ENCODE measurements at places on chromosomes 7 and 10.

DNA sequence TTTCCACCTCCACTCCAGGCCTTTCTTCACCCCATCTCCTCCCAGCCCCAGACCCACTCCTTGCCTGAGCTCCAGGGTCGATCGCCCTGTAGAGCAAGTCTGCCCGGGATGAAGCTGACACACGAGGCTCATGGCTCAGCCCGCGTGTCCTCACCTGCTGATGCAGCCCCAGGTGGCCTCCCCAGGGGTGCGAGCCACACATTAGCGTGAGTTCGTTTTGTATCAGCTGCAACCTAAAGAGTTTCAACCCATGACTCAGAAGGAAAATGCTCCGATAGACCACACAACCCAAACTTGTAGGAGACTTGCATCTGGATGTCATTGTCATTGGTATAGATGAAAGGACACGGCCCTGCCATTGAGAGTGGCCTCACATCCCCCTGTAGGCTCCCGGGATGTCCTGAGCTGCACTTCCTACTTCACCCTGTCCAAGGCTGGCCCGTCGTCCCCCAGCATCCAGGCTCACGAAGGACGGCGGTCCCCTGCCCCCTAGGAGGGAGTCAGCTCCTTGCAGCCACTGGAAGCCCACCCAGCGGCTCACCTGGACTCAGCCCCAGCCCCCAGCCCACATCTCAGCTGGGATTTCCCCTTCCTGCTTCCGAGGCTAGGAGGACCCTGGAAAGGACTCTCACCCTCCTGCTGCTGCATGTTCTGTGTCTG, 97.7 kb downstream of the HTR5A start:
- no peak for DNase-seq

GRCh38 chr7:26497801-26498596, 206.3 kb downstream of the SNX10 start:
- no peak for DNase-seq

DNA sequence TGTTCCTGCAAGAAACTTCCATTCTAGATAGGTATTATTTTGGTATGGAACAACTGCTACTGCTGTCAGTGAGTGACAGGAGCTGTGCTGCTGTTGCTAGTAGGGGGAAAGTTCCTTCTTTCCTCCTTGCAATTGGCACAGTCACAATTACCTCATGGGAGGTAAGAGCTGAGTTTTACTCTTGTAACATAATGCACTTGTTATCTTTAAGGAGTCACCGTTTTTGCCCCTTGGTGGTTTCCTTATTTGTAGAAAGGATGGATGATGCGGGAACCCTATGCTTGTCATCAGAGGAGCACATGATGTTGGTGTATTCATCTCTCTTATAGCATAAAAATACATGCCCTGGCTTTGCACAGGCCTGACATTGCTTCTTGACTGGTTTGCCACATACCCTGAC, 234.7 kb upstream of the NPY start:
- DNase-seq, result no peak

- DNase-seq, result no peak
These were observed 36.0 kb downstream of the MALSU1 start for GRCh38 chr7:23335136-23335535.

DNA sequence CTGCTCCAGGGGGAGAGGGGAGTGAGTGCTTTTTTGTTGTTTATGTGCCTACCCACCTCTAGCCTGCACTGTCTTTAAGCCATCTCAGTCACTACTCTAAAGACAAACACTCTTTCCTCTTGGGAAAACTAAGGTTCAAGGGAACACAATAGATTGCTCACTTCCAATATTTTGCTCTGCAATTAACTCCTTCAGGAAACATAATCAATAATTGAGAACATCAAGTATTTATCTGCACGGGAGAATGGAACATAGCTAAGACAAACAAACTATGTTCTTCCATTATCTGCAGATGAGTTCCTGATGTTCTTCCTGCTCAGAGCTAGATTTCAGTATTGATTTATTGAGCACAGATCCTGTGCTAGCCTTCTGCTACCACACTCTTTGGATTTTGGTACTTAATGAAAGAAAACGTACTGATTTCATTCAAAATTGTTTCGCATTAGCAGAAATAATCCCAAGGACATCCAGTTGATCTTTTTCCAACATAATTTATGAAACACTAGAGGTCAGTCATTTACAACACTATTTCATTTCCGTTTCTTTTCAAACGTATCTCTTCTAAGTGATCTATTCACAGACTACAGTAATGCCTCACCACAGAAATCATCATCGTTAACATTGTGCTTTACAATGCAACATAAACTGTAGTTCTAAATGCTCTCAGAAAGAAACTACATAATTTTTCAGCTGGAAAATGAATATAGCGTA, 8.3 kb downstream of the NEBL start:
- DNase-seq, result no peak

- DNase-seq, result no peak
These were observed 46.3 kb downstream of the CNNM1 start for GRCh38 chr10:99375426-99375825.

- DNase-seq, result no peak
These were observed 980 bp downstream of the TMEM26 start for GRCh38 chr10:61452151-61452651.

DNA sequence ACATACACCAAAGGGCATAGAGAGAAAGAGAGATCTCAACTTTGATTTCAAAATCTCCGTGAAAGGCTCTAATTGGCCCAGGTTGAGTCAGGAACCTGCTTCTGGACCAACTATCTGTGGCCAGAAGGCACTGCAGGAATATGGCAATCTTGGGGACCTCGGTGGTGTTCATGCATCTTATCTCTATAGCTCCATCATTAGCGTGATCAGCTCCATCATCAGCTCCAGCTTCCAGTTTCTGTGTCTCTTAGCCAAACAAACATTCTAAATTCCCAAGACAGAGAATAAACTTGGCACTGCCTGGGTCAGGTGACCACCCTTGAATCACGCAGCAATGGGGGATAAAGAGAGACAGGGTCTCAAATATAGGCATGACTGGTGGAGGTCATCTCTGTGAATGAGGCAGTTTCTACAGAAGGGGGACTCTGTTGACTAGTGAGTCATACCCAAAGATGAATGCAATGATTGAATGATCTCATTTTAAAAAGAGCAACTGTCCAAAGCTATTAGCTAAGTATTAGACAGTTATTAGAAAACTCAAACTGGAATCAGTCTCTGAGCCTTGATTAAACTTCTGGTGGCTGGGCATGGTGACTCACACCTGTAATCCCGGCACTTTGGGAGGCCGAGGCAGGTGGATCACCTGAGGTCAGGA, 5.4 kb upstream of the NRF1 start:
- no peak for DNase-seq

- no peak for DNase-seq
These were observed 72.0 kb upstream of the MTPN start for GRCh38 chr7:136049117-136049516.

DNA sequence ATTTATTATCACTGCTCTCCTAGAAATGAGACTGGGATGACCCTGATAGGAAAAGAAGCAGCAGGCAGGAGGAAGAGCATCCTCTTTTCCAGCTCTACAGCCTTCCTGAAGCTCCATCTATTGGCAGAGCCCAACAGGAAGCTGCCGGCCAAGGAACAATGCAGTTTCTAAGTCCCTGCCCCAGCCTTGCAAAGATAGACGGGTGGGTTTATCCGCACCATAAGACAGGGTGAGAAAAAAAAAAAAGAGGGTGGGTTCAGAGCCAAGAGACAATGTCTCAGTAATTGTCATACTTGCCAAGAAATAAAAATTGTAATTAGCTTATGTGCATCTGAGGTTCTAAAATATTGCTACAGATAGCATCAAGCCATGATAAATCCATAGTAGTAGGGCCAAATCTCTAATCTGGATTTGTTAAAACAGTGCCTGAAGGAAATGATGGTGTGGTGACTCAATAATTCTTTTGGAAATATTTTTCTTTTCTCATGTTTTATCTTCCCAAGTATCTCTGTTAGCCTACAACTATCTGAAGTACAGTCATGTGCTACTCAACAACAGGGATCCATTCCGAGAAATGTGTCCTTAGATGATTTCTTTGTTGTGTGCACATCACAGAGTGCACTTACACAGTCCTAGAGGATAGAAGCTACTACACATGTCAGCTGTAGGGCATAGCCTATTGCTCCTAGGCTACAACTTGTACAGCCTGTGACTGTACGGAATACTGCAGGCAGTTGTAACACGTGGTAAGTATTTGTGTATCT, 242.9 kb upstream of the CXCL12 start:
- DNase-seq, result no peak

GRCh38 chr7:101950450-101951119, 133.2 kb downstream of the CUX1 start:
- no peak for DNase-seq

- no peak for DNase-seq
These were observed 56.6 kb upstream of the CALD1 start for GRCh38 chr7:134722786-134723322.

- no peak for DNase-seq
These were observed 359.2 kb upstream of the AOAH start for GRCh38 chr7:37083311-37084096.

- no peak for DNase-seq
These were observed 57.1 kb downstream of the STK17A start for GRCh38 chr7:43639858-43640491.

DNA sequence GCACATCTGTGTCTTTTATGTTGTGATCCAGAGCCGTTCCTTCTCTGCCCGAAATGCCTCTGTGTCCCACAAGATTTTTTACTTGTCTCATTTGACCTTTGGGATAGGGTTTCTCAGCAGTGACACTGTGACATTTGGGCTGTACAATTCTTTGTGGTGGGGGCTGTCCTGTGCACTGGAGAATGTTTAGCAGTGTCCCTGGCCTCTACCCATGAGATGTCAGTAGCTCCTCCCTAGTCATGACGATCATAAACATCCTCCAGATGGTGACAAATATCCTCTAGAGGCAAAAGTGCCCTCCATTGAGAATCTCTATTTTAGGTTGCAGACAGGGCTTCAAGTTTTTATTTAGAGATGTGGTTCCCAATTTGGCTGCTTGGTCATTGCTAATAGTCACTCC, 91.3 kb downstream of the PPP1R17 start:
- no peak for DNase-seq

DNA sequence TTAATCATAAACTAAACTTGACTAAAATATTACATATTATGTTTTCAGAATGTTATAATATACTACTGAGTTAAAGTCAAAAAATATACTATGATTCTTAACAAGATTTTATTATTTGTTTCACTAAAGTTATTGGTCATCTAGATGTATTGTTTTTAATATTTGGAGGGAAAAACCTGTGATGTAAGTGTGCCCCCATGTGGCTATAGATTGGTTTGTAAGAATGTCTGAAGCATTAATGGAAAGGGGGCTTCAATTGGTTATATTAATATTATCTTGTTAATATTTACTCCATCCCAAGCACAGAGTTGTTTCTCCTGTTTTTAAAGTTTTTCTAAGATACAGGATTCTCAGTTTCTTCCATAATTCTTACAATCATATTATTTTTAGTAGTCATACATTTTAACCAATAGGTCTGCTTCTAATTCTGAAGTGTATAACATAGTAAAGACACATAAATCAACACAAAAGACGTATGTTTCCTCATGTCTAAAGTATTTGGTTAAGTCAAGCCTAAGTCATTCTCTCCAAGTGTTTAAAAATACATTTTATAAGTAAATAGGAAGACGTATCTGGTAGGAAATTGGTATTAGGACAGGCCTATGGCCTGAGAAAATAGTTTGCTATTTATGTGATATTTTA, 58.0 kb downstream of the GNAT3 start:
- DNase-seq, result no peak

- DNase-seq, result no peak
These were observed 174.2 kb downstream of the KIAA1217 start for GRCh38 chr10:24382979-24383663.

DNA sequence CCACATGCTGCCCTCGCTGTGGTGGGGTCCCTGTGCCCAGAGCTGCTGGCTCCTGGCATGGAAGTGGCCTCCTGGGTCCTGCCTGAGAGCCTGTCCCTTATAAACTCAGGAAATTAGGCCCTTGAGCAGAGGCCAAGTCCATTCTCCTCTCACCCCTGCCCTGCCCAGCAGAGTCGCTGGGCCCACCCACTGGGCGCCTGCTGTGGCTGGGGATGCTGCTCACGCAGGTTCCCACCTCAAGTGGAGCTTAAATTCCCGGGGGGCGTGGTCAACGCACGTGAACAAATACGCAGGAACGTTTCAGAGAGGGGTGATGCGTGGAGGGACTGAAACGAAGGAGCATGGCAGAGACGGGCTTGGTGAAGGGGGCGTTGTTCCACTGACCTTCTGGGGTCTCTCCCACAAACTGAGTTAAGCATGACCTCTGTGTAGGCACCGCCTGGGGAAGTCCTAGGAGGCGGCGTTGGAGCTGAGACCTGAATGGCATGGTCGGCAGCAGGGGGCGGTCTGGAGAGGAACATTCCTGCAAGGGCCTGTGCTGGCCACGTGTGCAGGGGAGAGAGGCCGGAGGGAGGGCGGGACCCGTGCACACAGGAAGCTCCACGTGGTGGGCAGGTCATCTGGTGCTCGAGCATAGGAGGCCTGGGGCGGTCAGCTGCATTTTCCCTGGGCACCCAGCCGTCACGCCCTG, 27.9 kb downstream of the FAM20C start:
- DNase-seq, result no peak

DNA sequence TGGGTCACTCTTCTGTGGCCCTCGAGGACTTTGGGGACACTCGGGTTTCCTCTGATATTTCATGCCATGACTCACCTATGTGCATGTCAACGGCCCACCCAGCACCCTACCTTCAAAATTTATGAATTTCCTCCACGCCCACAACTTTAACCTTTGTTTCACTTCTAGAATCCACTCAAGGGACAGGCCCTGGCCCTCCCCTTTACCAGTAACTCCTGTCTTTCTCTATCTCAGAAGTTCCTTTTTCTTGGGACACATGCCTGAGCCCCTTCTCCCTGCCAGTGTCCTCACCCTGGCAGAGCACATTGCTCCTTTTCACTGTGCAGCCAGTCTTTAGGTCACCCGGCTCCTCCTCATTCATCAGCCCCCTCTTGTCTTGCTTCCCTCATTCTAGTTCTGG, 282.5 kb upstream of the KLF6 start:
- no peak for DNase-seq

DNA sequence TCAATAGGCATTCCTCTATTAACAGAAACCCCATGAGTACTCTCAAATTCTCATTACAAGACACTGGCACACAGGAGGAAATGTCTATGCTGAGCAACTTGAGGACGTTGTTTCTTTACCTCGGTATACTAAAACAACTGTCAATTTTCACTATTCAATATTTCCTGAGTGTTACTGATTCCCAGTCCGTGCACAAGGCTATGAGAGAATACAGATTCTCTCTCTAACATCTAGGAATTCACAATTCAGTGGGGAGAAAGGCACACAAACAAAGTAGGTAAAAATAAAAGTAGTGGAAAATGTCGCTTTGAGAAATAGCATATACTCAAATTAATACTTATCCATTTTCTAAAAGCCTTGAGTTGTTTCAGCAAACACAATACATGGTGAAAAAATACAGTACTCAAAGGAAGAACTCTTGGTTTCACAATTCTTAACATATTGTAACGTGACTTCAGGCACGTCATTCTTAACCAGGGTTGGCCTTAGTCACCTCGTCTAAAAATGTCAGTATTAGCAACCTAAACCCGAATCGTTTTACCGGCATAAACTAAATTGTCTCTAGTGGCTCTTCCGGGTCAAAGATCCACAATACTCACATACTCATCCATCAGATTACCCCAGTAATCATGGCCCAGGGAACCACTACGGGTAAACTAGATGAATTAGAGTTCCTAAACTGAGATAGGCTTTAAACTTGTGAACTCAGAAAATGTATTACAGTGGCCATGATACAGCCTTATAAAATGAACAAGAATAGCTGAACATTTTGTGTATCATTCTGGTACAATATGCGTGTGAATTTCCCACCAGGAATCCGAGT, 1.5 kb downstream of the IPMK start:
- no peak for DNase-seq

- DNase-seq, result no peak
These were observed 48.5 kb downstream of the GNAT3 start for GRCh38 chr7:80463272-80463920.

- no peak for DNase-seq
These were observed 34.1 kb downstream of the HIF1AN start for GRCh38 chr10:100569687-100570481.
